GM23248 (cell line): ENCODE measurements at places on chromosomes 5 and 9.

DNA sequence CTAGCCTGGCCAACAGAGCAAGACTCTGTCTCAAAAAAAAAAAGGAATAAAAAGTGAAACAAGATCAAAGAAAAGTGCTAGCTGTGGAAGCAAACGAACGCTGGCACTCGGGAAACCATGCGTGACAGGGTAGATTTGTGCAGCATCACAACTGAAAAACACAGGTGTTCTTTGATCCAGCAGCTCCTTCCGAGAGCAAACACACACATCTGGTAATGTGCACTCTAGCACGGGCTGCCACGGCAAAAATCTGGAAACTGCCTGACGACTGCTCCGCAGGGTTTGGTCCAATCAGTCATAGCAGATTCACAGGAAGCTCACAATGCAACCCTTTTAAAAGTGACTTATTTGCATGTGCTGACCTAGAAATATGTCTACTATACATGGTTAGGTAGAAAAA lies 80.0 kb downstream of the SYK start:
- H3K27ac ChIP-seq: no peak overlapping the region
- H3K4me3 ChIP-seq: no peak overlapping the region
- no peaks in the 10 kb centered on the region for H3K36me3 ChIP-seq

GRCh38 chr5:50675385-50675784 lies 8.9 kb downstream of the PARP8 start:
- no peak for DNase-seq
- no peak overlapping the region for H3K27ac ChIP-seq
- no peaks in the 10 kb centered on the region for H3K4me1 ChIP-seq

DNA sequence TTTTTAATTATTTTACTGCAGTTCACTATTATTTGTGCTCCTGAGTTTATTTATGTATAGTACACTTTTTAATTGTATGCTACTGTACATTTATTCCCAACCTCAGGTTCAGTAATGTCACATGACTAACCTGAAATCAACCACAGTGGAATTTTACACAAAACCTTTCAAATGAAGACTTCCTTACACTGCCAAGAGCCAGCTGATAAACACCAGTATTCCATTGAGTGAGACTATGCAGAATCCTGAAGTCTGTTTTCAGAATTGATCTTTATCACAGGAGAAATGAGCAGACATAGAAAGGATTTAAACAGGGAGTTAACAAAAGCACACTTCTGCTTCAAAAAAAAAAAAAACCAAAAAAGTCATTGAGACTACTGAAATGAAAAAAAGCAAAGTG lies 219.5 kb downstream of the PRR16 start:
- peak overlapping the region; percentile 69 for H3K27ac ChIP-seq
- H3K27me3 ChIP-seq: no peaks in the 10 kb centered on the region
- H3K4me1 ChIP-seq: peaks cover 59% of the 10 kb centered on the region
- no peaks in the 10 kb centered on the region for H3K36me3 ChIP-seq
- H3K4me3 ChIP-seq: 0 out of 2 replicates have a peak overlapping the region, but pooled peaks have one; percentile 37

GRCh38 chr9:81841333-81841732 lies 86.9 kb upstream of the SPATA31D4 start:
- no peak overlapping the region for H3K27ac ChIP-seq
- no peak for DNase-seq
- no peaks in the 10 kb centered on the region for H3K27me3 ChIP-seq
- peaks cover 2% of the 10 kb centered on the region; the same call in 1 of the 2 replicates for H3K4me1 ChIP-seq
- H3K4me3 ChIP-seq: no peak overlapping the region

GRCh38 chr9:104769655-104770054 lies 5.7 kb downstream of the NIPSNAP3B start:
- H3K27ac ChIP-seq: no peak overlapping the region
- no peak overlapping the region for H3K4me3 ChIP-seq
- H3K36me3 ChIP-seq: no peaks in the 10 kb centered on the region
- no peaks in the 10 kb centered on the region for H3K27me3 ChIP-seq

DNA sequence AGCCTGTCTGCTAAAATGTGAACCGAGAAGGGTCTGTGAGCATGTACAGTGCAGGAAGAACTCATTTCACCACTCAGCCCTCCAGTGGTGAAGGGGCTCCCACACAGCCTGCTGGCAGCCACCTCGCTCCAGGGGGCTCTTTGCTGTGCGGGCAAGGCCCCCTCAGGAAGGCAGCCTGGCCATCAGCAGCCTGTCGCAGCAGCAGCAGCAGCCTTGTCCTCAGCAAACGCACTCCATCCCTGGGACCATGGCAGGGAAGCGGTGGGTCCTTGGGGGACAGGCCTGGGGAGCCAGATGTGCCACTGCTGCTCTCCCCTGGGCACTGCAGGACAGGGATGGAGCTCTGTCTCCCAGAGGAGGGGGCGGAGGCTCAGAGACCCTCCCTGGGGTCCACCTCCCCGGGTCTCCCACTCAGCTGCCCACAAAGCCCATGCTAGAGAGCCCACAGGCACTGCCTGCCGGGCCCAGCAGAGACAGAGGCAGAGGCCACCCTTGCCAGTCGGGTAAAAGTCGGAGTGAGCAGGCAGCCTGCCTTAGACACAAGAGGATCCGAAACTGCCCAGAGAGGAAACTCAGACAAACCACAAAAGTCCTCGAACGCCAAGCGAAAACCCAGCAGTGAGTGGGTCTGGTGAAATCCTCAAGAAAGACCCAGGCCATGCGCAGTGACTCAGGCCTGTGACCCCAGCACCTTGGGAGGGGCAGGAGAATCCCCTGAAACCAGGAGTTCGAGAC lies 8.0 kb downstream of the BRD3 start:
- H3K4me3 ChIP-seq: no peak overlapping the region
- peaks cover 6% of the 10 kb centered on the region; the same call in 1 of the 2 replicates for H3K4me1 ChIP-seq
- no peaks in the 10 kb centered on the region for H3K27me3 ChIP-seq

GRCh38 chr5:180669661-180670060 lies 20.3 kb upstream of the FLT4 start:
- H3K27me3 ChIP-seq: peaks cover 14% of the 10 kb centered on the region; the same call in 1 of the 2 replicates
- DNase-seq: no peak
- H3K4me3 ChIP-seq: no peak overlapping the region
- H3K27ac ChIP-seq: no peak overlapping the region

- H3K4me1 ChIP-seq: peaks cover 4% of the 10 kb centered on the region; the same call in 1 of the 2 replicates
- H3K27ac ChIP-seq: no peak overlapping the region
- H3K36me3 ChIP-seq: no peaks in the 10 kb centered on the region
- H3K27me3 ChIP-seq: no peaks in the 10 kb centered on the region
- H3K4me3 ChIP-seq: no peak overlapping the region
Measured at GRCh38 chr5:184471-184870, 6.8 kb upstream of the LRRC14B start.

GRCh38 chr9:78386348-78386747 lies 89.4 kb downstream of the PSAT1 start:
- no peaks in the 10 kb centered on the region for H3K27me3 ChIP-seq
- H3K27ac ChIP-seq: no peak overlapping the region
- H3K4me1 ChIP-seq: peaks cover 12% of the 10 kb centered on the region
- no peaks in the 10 kb centered on the region for H3K36me3 ChIP-seq

DNA sequence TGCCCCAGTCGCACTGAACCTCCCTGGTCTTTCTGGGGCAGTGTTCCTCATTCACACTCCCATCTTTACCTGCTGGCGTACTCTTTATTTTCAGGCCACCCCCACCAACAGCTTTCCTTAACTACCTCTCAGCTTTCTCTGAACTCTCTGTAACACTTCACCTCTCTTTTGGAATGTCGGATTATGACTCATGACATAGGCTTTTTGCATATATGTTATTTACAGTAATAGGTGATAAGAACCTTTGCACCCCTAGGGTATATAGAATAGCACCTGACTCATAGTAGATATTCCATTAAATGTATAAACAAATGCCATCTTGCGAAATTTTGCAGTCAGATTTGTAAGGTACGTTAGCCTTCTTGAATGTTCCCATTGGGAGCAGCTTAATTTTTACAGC lies 52.9 kb upstream of the MIER3 start:
- H3K27ac ChIP-seq: no peak overlapping the region
- no peaks in the 10 kb centered on the region for H3K4me1 ChIP-seq
- H3K27me3 ChIP-seq: no peaks in the 10 kb centered on the region
- no peak overlapping the region for H3K4me3 ChIP-seq

DNA sequence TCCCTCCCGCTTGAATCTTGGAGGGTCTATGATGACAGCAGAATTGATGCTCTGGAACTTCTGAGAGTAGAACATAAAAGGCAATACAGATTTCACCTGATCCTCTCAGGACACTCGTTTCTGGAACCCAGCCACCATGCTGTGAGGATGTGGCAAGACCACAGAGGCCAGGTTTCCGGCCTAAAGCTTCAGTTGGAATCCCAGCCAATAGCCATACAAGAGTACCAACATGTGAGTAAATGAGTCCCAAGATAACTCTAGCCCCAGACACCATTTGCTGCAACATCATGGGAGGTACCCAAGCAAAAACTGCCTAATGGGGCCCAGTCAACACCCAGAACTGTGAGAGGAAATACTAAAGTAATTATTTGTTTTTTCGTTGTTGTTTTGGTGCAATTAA lies 65.7 kb upstream of the MARCHF11 start:
- no peak for DNase-seq
- no peak overlapping the region for H3K4me3 ChIP-seq
- no peaks in the 10 kb centered on the region for H3K36me3 ChIP-seq
- H3K27me3 ChIP-seq: no peaks in the 10 kb centered on the region
- no peaks in the 10 kb centered on the region for H3K4me1 ChIP-seq

GRCh38 chr5:177455661-177456590 lies 9.3 kb downstream of the PRR7 start:
- H3K27me3 ChIP-seq: no peaks in the 10 kb centered on the region
- peak overlapping the region; percentile 66 for H3K4me3 ChIP-seq
- peak; percentile 92 for DNase-seq
- peaks cover 8% of the 10 kb centered on the region; the same call in 1 of the 2 replicates for H3K36me3 ChIP-seq

DNA sequence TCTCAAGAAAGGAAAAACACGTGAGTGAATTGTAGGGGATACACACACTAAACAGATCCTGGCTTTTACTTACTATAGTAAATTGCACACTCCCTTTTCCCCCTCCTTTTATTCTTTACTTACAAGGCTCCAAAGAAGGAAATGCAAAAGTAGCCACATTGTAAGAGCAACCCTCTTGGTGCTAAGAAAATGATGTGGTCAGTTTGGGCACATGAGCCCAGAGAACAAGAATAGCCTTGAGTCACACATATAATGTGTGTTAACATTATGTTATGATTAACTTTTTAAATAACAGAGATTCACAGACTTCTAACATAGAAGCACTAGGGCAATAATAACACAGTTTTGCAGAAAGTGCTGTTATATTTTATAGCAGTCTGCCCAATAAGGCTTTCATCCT lies 48.5 kb downstream of the PCSK5 start:
- H3K27me3 ChIP-seq: no peaks in the 10 kb centered on the region
- no peak overlapping the region for H3K4me3 ChIP-seq

DNA sequence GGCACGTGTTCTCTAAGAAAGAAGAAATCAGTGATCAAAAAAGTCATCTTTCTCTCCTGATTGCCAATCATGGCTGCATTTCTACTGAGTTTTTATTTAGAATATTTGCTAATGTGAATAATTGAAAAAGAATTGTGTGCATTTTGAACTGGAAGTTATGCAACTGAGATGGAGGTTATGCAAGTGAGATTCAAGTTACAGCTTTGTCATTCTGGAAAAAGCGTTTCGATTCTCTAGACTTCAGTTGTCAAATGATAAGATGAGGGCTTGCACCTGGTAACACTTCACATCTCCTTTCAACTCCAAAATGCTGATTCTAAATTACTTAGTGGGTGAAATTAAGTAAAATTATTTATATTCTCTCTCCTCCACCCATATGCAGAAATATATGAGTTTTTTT lies 36.4 kb downstream of the C6 start:
- no peak overlapping the region for H3K27ac ChIP-seq
- no peaks in the 10 kb centered on the region for H3K4me1 ChIP-seq
- peak; percentile 4 for DNase-seq
- no peaks in the 10 kb centered on the region for H3K27me3 ChIP-seq

GRCh38 chr9:85443190-85443598 lies 298.6 kb downstream of the AGTPBP1 start:
- H3K4me1 ChIP-seq: no peaks in the 10 kb centered on the region
- H3K27ac ChIP-seq: no peak overlapping the region
- H3K27me3 ChIP-seq: no peaks in the 10 kb centered on the region
- H3K4me3 ChIP-seq: no peak overlapping the region
- no peak for DNase-seq
- H3K36me3 ChIP-seq: no peaks in the 10 kb centered on the region

DNA sequence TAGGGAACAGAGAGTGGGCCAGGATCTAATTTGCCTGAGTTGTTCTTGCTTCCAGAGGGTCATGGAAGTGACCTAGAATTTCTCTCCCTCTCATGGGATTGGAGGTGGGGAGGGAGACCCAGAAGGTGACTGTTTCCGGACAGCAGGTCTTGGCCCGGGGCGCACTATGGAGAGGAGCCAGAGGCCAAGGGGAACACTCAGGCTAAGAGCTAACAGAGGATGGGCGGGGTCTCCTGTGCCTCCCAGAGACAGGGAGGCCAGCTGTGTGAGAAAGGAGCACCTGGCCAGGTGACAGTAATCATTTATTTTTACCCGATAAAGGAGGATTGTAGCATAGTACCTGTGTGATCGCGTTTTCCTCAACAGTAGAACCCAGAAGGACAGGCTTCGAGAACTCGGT lies 50.9 kb upstream of the ANKH start:
- H3K4me1 ChIP-seq: peaks cover 42% of the 10 kb centered on the region
- H3K36me3 ChIP-seq: no peaks in the 10 kb centered on the region
- no peak for DNase-seq
- H3K27me3 ChIP-seq: no peaks in the 10 kb centered on the region
- H3K4me3 ChIP-seq: no peak overlapping the region
- no peak overlapping the region for H3K27ac ChIP-seq

DNA sequence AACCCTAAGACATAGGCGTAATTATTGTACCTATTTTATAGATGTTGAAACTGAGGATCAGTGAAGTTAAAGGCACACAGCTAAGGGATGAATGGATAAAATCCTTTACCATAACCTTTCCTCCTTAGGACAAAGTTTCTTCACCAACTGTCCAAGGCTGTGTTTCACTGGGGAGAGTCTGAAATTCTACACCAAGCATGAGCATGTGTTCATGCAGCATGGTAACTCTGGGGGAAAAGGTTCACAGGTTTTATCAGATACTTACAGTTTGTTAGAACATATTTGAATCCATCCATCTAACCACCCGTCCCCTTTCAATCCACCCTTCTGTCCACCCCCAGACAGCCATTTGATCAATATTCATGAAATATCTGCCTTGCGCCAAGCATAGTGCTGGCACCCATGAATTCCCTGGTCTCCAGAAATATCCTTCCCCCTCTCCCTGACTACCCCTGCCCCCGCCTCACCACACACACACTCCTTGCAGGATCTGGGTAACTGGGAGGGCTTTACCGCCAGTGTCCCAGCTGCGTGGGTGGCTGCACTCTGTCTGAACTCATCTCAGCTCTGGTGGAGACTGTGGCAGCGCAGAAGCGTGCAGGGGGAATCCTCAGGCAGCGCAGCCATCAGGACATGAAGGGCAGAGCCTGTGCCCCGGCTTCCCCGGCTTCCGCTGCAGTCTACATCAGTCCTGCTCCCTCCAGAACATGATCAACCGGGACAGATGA lies 6.3 kb upstream of the KCNIP1 start:
- no peak for DNase-seq
- no peaks in the 10 kb centered on the region for H3K36me3 ChIP-seq
- H3K27me3 ChIP-seq: peaks cover 36% of the 10 kb centered on the region
- H3K27ac ChIP-seq: no peak overlapping the region
- no peak overlapping the region for H3K4me3 ChIP-seq

GRCh38 chr5:146626936-146627335 lies 110.9 kb upstream of the GPR151 start:
- H3K36me3 ChIP-seq: no peaks in the 10 kb centered on the region
- no peak overlapping the region for H3K4me3 ChIP-seq
- no peaks in the 10 kb centered on the region for H3K27me3 ChIP-seq
- no peak overlapping the region for H3K27ac ChIP-seq
- H3K4me1 ChIP-seq: no peaks in the 10 kb centered on the region

- DNase-seq: peak; percentile 80
- H3K36me3 ChIP-seq: no peaks in the 10 kb centered on the region
- H3K27me3 ChIP-seq: no peaks in the 10 kb centered on the region
- H3K27ac ChIP-seq: no peak overlapping the region
- H3K4me1 ChIP-seq: peaks cover 25% of the 10 kb centered on the region
Measured at GRCh38 chr5:124596595-124597421, 149.6 kb downstream of the ZNF608 start.
